GM12878 (cell line): ENCODE measurements at places on chromosomes 5 and 9.

DNA sequence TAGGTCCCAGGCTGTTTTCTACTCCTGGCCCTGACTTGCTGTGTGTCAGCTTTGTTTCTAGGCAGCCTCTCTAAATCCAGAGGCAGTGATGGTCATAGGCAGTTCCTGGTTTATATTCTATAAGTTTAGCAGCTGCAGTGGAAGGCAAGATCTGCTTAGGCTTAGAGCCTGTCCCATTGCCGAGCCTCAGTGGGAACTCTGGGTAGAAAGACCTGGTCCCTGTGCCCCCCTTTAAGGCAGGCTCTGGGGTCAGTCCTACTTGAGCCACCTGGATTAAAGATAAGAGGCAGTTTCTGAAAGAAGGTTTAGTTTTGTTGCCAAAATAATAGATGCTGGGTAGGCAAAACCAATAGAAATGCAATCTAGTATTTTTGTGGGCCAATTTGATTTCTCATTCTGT, 13.6 kb downstream of the MCCC2 start:
- DNase-seq: no peak

DNA sequence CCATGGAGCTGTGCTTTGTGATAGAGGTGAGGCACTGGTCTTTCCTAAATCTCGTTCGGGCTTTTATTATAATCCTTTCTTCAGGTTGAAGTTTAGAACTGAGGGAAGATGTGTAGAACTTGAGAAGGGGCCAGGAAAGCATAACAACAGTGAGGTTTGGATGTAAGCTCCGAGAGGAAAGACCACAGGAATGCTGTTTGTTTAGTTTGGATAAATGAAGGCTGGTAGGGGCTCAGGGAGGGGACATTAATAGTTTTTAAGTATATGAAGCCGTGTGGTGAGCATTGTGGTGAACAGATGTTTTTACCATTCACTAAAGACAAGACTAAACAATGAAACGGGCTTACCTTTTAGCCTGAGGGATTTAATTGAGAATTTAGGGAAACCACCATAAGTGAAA, 130.8 kb downstream of the ARHGAP26 start:
- no peak for DNase-seq

DNA sequence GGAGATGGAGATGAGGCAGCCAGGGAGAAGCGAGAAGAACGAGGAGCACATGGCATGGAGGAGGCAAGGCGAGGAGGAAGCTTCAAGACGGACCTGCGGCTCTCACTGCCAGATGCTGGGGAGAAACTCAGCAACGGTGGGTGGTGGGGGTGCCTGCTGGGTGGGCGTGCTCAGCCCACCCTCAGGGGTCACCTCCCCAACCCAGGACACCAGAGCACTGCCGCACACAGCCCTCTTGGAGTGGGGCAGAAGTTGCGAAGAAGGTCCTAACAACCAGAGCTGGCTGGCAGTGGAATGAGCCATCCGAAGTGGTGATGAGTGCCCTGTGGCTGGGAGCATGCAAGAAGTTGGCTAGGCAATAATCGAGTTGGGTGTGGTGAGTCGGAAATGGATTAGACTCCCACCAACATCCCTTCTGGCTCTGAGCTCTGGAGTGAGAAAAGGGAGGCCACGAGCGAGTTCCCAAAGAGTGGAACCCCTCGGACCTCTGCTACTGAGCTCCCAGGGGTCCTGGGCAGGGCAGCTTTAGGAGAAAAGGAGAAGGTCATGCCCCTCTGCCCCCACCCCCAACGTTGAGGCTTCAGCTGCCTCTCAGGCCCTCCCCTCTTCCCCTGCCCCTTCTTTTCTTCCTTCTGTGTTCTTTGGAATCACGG, 212.7 kb upstream of the MVB12B start:
- DNase-seq: no peak

- DNase-seq: no peak
Observed at GRCh38 chr9:28518439-28518838, 945.2 kb upstream of the C9orf72 start.
